ENCODE measurements at places on chromosomes 2 and 18.
A peak's percentile ranks its signal among the peaks of the same experiment; 100 is the strongest.

GRCh38 chr2:63000801-63001200 is 49.8 kb upstream of the OTX1 start:
- no peak for DNase-seq

DNA sequence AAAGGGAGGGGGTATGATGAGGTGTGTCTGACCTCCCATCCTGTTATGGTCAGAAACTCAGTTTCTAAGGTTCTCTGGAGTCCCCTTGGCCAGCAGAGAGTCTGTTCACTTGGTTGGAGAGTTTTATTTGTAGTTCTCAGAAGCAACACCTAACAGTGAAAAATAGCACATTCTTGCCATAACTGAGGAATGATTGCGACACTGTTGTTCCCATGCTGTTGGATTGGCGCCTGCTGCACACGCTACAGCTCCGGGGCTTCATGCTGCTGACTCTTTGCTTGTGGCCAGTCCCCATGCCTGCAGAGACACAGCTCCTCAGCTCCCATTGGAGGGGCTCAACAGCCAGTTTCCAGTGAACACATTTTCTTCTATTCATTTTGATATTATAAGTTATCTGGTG is 42.1 kb downstream of the TPGS2 start:
- DNase-seq: no peak

DNA sequence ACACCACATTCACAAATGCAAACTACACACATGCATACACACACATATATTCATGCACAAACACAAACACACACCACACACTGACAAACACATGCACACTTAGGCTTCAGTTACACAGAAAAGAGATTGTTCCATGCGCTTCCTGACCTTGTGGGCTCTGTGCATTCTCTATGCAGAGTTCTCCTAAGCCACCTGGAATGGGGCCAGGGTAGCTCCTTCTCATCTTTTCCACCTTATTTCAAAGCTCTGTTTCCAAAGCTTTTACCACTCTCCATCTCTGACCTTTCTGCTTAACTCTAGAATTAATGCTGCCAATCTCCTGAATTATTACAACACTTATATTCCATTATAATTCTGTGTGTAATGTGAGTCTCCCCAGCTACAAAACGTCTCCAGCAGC is 522.3 kb upstream of the MYT1L start:
- no peak for DNase-seq

- no peak for DNase-seq
These were observed 82.5 kb upstream of the RBMS1 start for GRCh38 chr2:160576054-160576499.

DNA sequence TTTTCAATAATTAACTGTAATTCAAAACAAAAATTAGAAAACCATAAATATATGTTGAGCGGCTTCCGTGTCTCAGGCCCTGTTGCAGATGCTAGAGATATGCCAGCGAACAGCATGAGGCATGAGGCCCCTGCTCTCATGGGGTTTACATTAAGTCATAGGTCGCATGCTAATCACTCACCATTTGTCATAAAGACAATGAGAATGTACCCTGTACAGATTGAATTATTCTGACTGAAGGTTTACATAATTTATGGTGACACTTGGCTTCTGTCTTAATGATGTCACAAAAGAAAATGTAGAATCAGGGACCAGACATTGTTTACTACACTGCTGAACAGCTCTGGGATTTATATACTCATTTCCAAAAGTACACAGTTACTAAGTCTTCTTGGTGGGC is 5.9 kb upstream of the VAPA start:
- DNase-seq: no peak

DNA sequence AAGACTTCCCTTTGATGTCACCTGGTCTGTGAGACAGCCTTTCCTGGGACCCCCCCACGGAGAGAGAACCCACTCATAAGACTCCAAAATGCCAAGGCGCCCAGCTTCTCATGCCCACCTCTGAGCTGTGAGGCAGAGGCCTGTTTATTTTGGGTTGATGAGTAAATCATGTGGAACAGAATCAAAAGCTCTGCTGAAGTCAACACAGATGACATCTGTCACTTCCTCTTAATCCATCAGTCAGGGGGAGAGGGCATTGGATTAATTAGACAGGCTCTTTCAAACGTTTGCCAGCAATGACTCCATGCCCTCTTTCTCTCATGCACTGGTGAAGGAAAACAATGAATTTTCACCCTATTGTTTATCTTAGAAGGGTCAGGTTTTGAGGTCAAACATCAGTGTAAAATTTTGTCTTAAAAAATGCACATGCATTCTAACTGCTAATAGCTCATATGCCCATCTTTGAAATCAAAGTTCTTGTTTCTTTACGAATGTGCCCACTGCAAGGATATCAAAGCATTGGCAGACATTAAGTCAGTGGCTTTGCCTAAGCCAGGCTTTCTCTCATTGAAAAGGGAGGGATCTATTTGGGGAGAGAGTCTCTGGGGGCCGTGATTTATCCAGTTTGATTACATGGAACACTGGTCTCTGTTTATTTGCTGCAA is 184.1 kb downstream of the ACKR3 start:
- DNase-seq: no peak

- peak; percentile 4 for DNase-seq
These were observed 268.8 kb downstream of the IKZF2 start for GRCh38 chr2:212882626-212883025.

DNA sequence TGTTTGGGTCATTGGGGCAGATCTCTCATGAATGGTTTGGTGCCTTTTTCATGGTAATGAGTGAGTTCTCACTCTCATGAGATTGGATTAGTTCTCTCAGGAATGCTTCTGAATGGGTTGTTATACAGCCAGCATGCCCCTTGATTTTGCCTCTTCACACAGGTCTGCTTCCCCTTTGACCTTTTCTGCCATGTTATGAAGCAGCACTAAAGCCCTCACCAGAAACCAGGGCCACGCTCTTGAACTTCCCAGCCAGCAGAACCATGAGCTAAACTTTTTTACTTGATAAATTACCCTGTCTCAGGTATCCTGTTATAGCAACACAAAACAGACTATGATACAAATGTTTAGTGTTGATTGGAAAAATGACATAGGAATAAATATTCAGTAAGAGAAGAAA is 57.3 kb downstream of the ICA1L start:
- no peak for DNase-seq

DNA sequence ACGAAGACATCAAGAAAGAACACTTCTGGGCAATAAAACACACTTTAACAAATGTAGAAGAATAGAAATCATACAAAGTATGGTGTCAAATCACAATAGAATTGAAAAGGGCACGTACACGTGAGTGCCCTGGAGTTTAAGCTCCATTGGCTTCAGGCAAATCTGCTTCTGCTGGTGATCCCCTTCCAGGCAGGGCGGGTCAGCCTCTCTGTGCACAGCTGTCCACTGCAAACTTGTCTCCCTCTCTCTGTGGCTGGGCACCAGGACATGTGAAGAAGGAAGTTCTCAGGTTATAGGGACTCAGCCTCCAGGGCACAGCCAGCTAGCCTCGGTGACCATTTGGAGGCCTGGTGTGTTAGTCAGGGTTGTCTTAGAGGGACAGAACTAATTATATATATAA is 66.0 kb downstream of the ST3GAL5 start:
- DNase-seq: no peak

DNA sequence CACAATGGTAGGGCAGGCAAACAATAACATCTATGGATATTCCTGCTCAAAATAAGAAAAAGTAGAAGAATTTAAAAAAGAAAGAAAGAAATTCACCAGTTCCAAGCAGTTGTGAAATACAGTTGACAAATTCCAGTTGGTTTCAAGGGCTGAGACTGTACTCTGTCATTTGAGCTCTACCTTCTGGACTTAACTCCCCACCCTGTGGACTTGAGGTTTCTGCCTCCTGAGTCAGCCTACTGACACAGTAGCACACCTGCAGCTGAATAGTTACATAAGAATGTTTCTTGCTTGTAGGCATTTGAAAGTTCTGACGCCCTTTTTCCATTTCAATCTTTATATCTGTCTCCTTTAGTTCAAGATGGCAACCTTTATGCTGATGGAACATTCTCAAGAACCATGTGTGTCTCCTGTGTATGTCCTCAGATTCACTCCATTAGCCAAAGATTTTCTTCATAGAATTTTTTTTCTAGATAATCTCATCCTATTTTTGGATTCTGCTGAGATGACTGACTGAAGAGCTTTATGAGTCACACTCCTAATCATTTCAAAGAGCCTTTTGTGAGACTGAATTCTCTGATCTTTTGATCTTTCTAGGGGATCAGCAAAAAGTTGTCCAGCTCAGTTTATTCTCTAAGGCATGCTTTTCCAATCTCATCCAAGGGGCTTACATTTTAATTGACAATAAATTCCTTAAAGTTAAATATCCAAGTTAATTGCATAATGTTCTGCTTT is 19.1 kb downstream of the NETO1 start:
- no peak for DNase-seq

- no peak for DNase-seq
These were observed 75.1 kb downstream of the FSIP2 start for GRCh38 chr2:185813707-185814106.

- no peak for DNase-seq
These were observed 72.5 kb upstream of the APCDD1 start for GRCh38 chr18:10381951-10382350.

GRCh38 chr2:226799976-226800940 is 638 bp upstream of the IRS1 start:
- DNase-seq: no peak

DNA sequence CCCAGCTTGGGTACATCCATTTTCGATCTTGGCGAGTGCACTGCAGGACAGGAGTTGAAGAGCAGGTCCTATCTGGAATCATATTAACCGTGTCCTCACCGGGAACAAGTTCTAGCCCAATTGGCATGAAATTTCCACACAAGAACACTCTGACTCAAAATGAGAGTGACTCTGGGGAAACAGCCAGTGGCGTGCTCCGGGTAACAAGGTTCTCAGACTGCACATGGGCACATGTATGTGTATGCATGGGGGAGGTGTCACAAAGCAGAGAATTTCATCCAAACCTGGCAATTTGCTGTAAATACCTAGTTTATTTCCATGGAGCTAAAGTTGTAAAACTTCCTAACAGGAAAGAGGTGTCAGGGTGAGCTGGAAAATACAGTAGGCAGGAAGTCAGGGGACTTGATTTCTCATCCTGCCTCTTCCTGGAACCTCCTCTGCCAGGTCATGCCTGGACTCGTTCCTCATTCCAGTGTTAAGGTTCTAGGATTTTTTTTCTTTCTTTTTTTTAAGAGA is 1.7 kb downstream of the TUBB6 start:
- peak; percentile 60 for DNase-seq

- DNase-seq: no peak
These were observed 89.6 kb upstream of the CCDC68 start for GRCh38 chr18:55048892-55049291.

DNA sequence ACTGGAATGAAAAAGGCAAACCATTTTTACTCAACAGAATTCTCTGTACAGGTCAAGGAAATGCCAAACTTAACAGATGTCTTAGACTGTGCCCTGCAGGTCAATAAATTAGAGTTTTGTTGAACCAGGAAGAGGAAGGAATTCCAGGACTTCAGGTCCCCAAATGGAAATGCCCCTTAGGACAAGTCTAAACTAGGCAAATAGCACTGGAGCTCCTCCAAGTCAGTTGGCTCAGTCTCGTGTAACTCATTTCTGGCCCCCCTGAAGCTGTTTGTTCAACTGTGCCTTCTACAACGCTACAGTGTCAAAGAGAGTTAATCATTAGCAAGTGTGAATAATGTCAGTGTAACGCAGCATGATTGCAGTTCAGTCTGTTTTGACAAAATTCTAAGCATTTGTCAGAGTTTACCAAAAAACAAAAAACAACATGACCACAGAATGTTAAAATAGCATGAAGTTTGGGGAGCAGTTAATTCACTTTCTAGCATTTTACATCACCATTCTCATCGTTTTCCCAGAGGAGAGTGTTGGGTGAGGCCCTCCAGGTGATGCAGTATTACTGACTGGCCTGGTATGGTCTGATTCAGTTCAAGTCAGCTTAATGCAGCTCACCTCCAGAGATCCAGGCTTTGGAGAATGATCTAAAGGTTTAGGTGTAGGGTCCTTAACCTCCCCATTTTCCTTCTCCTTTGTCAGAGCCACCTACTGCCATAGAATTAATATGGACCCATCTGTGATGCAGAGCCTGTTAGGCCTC is 108.1 kb downstream of the AQP4 start:
- DNase-seq: no peak

GRCh38 chr18:12598181-12598930 is 59.6 kb downstream of the SPIRE1 start:
- peak; percentile 13 for DNase-seq

DNA sequence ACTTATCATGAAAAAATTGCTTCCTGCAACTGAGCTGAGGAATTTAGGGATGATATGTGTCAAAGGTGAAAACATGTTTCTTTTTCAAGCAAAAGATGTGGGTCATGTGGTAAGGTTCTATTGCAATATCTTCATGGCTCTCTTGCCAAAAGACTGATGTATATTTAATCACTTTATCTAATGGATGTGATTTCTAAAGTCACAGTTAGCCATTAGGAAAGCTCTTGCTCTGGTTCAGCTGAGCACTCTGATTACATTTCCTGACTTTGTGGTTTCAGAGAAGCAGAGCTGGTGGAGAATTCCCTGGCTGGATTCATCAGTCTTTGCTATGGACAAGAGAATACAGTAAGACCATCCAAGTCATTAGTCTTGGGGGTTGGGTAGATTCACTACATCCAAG is 24.4 kb downstream of the SCN9A start:
- DNase-seq: no peak

DNA sequence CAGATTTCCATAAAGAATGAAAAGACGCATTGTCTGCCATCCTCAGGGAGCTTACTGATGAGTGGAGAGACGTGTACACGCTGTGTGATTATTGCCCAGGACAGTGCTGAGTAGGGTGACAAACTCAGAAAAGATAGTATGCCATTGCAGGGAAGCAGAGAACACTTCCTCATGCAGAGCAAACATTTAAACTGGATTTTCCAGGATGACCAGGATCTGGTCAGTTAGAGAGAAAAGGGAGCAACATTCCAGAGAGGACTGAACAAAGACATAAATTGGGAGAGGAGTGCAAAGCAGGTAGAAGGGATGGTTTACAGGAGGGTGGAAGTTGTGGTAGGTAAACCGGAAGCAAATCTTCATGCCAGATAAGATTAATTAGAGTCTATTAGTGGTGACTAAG is 2.3 kb downstream of the SLC9A2 start:
- DNase-seq: no peak
